ENCODE measurements at places on chromosomes 2 and 18.
A peak's percentile ranks its signal among the peaks of the same experiment; 100 is the strongest.

- no peak for DNase-seq
Measured at GRCh38 chr18:13112982-13113381, 105.6 kb upstream of the LDLRAD4 start.

GRCh38 chr2:118490330-118490729, 357.1 kb downstream of the EN1 start:
- no peak for DNase-seq

GRCh38 chr2:238409341-238410199, 17.2 kb upstream of the ASB1 start:
- no peak for DNase-seq

GRCh38 chr2:201523506-201523905, 72.0 kb downstream of the STRADB start:
- DNase-seq: no peak

DNA sequence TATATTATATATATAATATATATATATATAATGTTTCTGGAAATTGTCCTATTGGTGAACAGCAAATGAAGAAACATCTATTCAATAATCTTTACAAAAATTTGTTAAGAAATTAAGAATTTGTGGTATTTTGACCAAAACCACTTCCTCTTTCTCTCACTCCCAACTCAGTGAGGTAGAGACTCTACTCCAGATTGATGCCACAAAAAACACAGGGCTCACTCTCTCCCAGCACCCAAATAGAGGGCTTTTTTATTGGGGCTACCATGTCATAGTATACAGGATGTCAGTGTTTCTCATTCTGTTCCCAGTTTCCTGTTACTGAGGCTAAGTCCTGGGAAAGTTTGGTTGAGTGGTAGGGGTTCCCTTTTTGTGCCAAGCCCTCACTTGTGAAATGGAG, 1155.4 kb downstream of the BCL11A start:
- no peak for DNase-seq

DNA sequence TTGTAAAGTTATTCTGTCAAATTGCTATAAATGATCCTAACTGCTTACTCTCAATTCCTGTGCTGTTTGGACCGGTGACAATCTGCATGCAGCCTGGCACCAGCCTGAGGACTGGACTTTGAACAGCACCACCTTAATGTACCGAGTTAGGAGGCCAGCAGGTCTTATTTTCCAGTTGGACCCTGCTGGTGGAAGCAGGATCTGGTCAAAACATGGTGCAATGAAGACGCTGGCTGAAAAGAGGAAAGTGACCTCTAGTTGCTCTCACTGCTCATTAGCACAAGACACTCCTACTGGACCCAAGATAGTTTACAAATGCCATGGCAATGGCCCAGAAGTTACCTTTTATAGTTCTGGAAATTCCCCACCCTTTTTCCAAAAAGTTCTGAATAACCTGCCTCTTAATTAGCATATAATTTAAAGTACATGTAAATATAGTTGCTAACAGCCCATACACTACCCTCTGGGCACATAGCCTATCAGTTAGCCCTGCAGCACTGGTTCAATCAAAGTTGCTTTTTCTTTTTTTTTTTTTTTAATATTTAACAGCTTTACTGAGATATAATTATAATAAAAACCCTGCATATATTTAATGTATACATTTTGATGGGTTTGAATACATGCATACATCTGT, 35.8 kb downstream of the RBKS start:
- DNase-seq: no peak

DNA sequence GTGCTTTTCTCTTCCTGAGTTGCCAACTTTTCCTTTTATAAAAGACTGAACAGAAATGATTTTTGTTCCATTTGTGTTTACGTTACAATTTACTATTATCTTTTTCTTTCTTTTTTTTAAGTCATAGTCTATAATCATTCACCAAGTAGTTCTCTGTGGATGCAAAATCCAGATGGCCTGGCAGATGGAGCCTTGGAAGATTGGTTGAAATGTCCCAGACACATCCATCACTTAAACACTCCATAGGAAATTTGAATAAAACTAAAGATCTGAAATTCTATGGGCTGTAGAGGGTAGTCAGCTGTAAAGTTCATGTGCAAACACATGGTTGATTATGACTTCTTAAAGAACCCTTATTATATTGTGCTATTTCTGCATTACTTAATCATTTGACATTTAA, 164.8 kb upstream of the DOCK10 start:
- DNase-seq: no peak

- no peak for DNase-seq
Measured at GRCh38 chr2:226366920-226367319, 432.7 kb downstream of the IRS1 start.

DNA sequence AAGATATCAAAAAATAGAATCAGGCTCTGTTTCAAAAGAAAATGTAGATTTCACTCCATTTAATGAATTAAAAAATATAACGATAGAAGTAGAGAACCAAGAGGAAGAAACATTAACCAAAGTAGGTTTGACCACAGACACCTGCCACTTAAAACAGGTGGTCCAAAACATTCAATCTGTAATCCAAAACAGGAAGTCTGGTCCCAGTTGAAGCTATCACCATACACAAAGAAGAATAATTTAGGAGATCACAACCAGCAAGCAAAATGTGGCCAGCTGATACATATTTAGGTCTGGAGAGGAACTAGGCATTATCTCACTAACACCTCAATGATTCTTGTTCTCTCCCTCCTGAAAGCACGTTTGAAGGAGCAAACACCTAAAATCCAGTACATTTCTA, 73.1 kb downstream of the FTCDNL1 start:
- DNase-seq: no peak

GRCh38 chr18:12028040-12028628, 46.8 kb downstream of the IMPA2 start:
- DNase-seq: no peak

DNA sequence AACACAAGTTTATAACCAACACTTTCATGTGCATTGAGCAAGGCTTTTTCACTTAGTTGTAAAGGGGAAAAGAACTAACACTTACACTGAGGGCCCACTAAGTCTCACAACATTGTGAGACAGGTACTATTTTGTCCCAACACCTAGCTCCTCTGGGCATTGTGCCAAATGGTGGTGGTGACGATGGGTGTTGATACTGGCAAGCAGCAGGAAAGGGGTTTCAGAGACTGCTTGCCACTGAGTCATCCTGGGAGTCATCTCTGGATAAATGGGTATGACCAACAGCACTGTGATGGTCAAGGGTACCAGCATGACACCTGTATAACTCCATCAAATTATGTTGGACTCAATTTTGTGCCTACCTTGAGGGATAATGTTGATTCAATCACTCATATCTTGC, 138.8 kb upstream of the ITGA6 start:
- DNase-seq: peak; percentile 6

GRCh38 chr18:463827-464541, 36.5 kb downstream of the COLEC12 start:
- no peak for DNase-seq

- DNase-seq: no peak
Measured at GRCh38 chr2:132949108-132949507, 279.1 kb upstream of the LYPD1 start.

Measured in stimulated activated CD4-positive, alpha-beta T cell treated with anti-CD3 and anti-CD28 coated beads, TNF-alpha, amount 100 ng/mL, for 1 hour (primary cell).